LHCN-M2 (cell line): ENCODE measurements at places on chromosomes 13 and 19. TPM values are rescaled to one million over a fixed set of nuclear protein-coding genes. Genes with fewer than 3 reads are reported as not detected.
A peak's percentile ranks its signal among the peaks of the same experiment; 100 is the strongest.

DNA sequence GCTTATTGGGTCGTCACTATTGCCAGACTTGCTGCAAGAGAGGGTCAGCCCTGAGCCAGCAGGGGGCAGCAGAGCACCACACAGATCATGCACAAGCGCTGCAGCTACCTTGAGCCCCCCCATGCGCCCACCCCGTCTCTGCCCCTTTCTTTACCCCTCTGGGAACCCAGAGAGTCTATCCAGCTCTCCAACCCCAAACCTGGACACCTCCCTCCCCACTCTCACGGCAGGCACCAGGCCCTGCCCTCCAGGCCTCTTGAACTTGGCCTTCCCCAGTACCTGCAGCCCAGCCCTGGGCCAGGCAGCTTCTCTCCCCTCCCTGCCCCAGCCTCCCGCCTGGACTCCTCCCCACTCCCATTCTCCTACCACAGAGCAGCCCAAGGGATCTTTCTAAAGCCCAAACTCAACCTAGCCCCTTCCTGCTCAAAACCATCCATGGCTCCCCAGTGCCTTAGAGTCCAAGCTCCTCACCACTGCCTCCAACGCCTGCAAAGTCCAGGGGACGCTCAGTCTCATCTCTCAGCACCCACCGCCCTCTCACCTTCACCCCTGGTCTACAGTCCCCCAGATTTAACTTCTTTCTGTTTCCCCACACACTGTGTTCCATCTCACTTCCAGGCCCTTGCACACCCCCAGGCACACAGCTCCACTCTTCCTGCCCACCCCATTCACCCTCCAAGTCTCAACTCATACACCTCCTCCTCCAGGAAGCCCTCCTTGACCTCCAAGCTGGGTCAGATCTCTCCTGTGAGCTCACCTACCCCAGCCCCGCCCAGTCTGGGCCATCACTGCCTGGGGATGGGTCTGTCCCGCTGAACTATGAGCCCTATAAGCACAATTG, 9.4 kb upstream of the CEACAM16 start:
- DNase-seq = peak; percentile 43

DNA sequence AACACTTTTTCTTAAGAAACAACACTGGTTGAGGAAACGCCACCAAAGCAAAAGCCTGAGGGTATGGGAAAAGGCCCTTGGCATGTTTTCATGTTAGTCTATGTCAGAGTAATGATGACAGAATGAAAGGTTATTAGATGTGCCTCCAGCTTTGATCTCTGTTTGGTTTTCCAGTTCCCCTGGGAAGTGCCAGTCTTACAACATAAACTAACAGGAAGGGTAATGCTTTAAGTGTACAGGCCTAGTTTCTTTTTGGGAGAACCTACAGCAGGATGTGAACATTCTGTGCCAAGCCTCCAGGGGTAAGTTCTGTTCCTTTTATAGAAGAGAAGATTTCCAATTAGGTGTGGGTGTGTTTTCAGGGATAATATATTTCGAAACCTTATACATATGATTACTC, 121.7 kb downstream of the FNDC3A start:
- peak; percentile 59 for DNase-seq

- no peak for DNase-seq
Observed at GRCh38 chr19:7922836-7923195, 2.7 kb downstream of the SNAPC2 start.

DNA sequence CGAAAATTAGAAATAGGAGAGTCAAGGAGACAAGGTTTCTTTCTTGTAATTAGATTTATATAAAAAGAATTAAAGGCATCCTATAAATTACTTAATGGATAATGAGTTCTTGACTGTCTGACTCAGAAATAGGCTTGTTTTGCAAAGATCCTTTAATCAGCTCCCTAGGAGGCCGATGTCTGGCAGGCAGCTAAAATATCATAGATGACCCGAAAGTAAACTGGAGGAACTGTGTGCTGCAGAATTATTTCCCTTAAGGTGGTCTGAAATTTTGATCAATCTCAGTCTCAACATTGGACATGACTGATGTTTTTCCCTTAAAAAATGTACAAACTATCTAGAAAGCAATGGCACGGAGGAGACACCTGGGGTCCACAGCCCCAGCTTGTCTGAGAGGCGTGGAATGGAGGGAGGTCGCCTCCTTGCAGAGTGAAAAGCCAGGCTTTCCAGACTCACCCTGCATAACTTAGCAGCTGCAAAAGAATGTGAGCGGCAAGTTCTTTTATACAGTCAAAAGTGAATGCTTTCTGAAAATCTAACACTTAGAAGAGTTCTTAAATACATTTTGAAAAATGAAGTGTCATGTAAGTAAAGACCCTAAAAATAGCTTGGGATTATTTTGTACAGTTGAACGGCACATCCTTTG, 44.8 kb downstream of the MBNL2 start:
- DNase-seq = no peak

DNA sequence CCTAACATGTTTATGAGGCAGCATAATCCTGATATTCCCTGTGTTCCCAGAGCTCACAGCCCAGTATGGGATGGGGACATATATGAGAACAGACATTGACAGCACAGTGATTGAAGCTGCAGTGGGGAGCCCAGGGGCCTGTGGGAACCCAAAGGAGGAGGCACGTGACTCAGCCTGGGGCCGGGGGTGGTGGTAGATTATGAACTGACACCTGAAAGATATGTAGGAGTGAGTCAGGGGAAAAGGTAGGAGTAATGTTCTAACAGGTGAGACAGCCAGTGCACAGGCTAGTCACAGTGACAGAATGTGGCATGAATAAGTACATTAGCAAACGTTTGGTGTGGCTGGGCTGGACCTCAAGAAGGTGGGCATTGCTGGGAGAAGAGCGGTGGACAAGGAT, 29.0 kb downstream of the CKM start:
- DNase-seq = no peak

Gene ZIC5
- not detected in 2 replicates for total RNA-seq

DNA sequence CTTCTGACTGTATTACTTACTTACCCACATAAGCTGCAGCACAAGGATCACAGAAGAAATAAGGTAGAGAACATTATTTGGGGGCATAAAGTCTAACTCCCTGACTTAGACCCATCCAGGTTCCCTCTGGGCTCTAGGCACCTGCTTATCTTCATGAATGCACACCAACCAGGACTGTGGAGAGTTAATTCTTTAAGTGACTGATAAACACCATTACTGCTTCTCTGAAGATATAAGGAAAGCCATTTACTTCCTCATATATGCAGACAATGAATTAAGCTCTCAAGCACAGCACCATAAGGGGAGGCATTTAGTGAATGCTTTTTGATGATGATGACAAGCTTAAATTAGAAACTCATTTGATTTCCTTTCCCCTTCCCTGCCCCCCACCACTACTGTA, 22.5 kb downstream of the OBI1 start:
- no peak for DNase-seq

- no peak for DNase-seq
Observed at GRCh38 chr19:5592531-5593342, 25.0 kb upstream of the TINCR start.

- DNase-seq = no peak
Observed at GRCh38 chr19:48670699-48671445, 1.9 kb downstream of the NTN5 start.

Gene B3GNT3
- total RNA-seq = not detected in 2 replicates

DNA sequence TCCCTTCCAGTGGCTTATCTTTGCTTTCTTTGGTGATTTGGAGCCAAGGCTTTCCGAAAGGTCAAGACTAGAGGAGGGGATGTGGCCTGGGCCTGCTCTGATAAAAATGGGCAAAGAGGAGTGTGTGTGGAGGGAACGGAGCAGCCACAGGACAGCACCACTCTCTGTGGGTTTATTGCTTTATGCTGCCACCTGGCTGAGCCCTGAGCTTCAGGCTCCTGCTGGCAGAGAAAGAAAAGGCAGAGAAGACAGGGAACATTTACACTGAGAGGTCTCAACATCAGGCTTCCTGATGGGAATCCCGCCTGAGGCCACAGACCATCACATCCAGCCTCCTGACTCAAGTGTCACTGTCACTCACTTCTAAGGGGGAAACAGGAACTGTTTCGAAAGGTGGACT, 9.2 kb upstream of the GSX1 start:
- no peak for DNase-seq

GRCh38 chr19:41771410-41771809, 16.1 kb downstream of the CEACAM6 start:
- no peak for DNase-seq

Gene FFAR3
- not detected in 2 replicates for total RNA-seq

DNA sequence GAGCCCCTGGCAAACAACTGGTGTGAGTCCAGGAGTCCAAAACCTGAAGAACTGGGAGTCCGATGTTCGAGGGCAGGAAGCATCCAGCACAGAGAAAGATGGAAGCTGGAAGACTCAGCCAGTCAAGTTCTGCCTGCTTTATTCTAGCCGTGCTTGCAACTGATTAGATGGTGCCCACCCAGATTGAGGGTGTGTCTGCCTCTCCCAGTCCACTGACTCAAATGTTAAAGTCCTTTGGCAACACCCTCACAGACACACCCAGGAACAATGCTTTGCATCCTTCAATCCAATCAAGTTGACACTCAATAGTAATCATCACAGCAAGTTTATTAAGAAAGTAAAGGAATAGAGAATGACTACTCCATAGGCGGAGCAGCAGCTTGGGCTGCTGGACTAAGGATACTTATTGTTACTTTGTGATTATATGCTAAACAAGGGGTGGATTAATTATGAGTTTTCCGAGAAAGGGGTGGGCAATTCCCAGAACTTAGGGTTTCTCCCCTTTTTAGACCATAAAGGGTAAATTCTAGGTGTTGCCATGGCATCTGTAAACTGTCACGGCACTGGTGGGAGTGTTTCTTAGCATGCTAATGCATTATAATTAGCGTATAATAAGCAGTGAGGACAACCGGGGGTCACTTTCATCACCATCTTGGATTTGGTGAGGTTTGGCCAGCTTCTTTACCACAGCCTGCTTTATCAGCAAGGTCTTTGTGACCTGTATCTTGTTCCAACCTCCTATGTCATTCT, 65.6 kb upstream of the KCTD15 start:
- no peak for DNase-seq

- DNase-seq = no peak
Observed at GRCh38 chr19:3513229-3514140, 7.4 kb downstream of the FZR1 start.

DNA sequence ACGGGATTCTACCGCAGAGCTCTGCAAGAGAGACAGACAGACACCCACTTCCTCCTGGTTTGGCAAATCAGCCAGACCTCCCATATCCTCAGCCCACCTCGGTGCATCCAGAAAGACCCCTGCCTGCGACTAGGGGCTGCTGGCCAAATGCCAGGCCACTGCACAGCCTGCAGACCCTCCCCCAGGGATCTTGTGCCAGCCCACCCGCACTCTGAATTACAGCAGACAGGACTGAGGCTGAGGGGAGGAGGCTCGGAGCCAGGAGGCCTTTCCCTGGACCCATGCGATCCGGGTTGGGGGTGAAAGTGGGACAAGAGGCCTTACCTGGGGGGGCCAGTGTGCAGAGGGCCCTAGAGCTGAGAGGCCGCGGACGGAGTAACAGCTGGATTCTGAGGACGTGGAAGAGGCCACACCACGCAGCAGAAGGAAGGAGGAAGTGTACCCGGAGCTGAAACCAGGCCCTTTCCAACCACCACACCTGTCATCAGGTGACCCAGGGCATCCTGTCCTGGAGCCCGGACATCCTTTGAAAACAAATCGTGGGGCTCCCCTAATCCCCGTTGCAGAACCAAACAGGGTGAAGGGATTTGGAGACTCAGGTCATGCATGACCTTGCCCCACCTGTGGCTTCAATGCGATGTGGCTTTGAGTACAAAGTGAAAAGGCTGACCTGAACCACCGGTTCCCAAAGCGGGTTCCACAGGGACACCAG, 993 bp downstream of the FUT6 start:
- no peak for DNase-seq

DNA sequence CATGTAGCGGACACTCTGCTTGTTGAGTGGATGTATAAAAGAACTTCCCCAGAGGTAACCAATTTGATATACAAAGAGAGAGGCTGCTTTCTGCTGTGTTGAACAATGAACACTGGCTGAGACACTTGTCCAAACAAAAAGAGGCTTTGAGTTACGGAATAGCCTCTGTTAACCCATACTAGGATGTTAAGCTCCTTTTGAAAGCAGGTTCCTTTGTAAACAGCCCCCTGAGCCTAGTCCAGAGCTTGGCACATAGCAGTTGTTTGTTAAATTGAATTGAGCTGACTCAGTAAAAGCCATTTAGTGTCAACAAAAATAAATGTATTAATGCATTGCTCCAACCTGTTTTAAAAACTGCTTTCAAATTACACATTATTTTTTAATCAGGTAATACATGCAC, 200.1 kb downstream of the MZT1 start:
- no peak for DNase-seq

GRCh38 chr13:26198116-26198515, 24.0 kb downstream of the RNF6 start:
- DNase-seq = no peak

GRCh38 chr19:6249296-6249695, 30.5 kb downstream of the MLLT1 start:
- no peak for DNase-seq

Gene EPSTI1
- total RNA-seq = 2.3 and 6.3 TPM in 2 replicates

Gene ZNF256
- 2.9 and 3.7 TPM in 2 replicates for total RNA-seq

DNA sequence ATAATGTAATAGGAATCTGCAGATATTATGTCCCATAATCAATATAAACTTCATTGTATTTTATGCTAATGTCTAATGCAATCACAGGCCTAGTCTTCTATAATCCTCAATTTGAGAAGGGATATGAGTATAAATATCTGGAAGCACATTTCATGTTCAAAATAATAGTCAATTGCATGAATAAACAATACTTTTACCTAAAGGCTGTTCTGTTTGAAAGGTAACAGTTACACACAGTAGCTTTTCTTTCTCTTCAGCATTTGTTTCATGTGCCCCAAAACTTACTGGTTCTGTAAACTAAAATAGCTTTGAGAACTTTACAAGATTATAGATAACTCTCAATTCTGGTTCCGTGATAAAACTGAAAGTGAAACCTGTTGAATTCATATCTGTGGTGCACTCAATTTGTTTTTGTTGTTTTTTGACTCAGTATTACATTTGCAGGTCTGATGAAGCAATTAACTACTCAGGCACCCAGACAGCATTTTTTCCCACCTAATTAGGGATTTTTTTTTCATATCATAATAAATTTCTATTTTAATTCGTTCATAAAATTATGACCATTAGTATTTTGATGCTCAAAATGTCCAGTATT, 1193.8 kb downstream of the SLITRK1 start:
- DNase-seq = peak; percentile 46

- DNase-seq = no peak
Observed at GRCh38 chr13:21796775-21797514, 126.1 kb downstream of the FGF9 start.

Gene PPP1R12C
- 78.0 and 90.4 TPM in 2 replicates for total RNA-seq

DNA sequence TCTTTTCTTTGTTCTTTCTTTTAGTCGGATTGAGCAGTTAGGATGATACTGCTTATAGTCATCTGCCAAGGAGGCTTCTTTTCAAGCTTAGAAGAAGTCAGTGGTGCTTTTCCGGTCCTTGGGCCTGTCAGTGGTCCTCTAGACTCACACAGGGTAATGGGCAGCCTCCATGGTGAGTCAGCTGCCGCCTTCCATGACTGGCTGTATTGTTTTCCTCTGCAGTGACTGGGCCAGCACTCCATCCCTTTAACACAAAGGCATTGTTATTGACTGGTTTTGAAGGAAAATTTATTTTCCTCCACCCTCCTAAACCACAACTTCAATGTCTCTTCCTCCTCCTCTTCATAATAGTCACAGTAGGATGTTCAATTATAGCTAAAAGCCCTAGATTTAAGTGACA, 47.1 kb upstream of the CNMD start:
- DNase-seq = no peak
